ENCODE measurements at places on chromosomes 5 and 9.

- no peak for DNase-seq
Observed at GRCh38 chr9:91782708-91783214, 167.3 kb downstream of the ROR2 start.

- DNase-seq: no peak
Observed at GRCh38 chr5:9507974-9508373, 37.9 kb downstream of the SEMA5A start.

DNA sequence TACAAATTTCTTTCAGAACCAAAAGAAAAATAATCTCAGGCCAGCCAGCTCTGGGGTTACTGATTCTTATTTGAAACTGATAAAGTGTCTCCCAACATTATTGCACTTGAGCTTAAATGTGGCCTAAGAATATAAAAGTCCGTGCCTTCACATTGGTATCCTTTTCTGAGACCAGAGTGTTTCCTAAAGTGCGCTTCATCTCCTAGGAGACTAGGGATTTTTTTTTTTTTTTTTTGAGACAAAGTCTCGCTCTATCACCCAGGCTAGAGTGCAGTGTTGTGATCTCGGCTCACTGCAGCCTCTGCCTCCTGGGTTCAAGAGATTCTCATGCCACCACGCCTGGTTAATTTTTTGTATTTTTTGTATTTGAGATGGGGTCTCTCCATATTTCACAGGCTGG, 23.6 kb upstream of the KCNIP1 start:
- DNase-seq: no peak

GRCh38 chr9:125150349-125151245, 7.3 kb upstream of the SCAI start:
- DNase-seq: no peak

GRCh38 chr5:35920890-35921289, 17.5 kb downstream of the CAPSL start:
- DNase-seq: no peak

DNA sequence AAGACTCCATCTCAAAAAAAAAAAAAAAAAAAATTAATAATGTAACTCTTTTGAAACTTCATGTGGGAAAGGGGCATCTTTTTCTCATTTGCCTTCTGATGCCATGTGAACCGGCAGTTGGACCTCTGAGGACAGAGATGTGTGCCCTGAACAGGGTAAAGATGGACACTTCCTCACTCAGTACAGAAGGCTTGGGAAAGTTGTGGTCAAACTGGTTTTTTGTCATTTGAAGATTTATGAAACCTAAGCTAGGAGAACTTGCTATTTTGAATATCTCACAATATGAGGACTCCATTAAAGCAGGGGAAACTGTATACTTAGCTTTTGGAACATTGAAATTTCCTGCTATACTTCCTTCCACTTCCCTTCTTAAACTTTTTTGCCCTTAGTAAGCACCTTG, 147.5 kb upstream of the ALDH1B1 start:
- no peak for DNase-seq

DNA sequence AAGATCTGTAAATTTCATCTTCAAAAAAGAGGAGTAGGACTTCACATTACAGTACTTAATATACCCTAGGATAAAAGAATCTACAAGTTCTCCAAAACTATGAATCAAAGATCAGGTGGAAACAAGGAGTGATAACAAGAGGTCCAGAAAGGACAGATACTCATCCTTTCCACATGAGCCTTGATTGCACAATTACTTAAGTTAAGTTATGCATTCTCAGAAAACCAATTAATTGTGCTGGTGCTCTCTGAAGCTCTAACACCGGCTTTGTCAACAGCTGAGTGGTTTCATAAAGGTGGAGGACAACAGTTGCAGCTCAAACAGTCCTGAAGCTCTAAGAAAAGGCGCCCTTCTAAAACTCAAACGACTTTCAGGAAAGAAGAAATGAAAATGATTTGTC, 251.9 kb downstream of the BNC2 start:
- DNase-seq: no peak

DNA sequence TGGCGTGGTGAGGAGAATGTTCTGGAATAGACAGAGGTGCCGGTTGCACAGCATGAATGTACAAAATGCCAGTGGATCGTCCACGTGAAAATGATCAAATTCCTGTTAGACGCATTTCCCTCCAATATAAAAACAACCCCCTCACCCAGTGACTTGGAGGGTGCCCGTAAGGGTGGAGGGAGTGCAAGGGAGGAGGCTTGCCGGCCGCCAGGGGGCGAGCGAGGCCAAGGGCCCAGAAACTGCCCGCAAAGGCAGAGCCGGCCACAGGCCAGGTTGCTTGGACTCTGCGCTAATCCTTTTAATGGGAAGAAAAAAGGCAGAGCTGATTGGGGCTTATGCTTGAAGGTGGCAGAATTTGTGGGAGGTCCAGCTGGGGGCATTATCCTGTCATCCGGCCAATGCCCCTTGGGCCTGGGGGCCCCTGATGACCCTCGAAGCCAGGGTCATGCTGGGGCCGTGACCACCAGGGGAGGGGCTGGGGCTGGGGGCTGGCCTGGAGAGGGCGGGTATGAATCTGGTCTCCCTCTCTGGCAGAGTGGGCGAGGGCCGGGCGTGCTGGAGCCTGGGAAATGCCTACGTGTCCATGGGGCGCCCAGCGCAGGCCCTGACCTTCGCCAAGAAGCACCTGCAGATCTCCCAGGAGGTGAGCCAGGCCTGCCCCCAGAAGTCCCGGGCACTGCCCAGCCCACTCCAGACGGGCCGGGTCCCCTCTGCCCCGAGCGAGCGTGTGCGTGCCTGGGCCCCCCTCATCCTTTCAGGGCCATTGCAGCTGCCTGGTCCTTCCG, 12.0 kb downstream of the GPSM1 start:
- DNase-seq: peak; percentile 16
